ENCODE measurements at places on chromosomes 2 and 18.

DNA sequence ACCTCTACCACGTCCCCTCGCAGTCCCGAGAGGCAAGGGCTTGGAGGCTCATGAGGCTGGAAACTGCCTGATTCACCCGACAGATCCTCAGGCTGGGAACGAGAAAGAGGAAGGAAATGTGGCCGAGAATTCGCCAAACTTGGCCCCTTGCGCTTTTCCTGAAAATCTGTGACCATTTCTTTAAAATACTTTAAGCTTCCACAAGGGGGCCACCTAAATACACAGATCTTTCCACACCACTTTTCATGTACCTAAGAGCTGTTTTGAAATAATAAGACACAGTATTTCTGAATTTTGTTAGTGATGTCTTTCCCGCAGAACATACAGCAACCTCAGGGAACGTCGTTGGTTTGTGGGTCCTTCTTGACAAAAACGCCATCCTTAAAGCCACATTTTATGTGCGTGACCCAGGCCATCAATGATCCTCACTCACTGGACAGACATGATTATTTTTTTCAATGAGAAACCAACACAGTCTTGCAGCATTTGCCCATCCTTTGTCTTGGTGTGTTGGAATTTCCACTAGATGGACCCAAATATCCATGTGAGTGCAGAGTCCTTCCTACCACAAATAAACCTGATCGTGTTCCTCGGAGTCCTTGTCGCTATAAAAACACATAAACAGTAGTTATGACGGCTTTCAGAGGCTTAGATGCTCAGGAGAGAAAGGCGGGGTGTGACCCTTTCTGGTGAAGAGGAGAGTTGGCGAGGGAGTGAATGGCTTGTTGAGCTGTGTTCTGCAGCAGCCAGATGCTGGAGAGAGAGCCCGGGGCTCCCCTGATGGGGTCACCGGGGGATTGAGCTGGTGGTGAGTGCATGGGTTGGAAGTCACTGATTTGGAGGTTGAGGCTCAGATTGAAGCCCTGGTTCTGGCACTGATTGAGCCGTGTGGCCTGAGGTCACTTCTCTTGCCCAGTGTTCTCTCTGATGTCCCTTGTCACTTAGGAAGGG lies 25.0 kb downstream of the DCDC2C start:
- no peak for DNase-seq

GRCh38 chr2:86562485-86562921 lies 740 bp downstream of the CHMP3 start:
- no peak for DNase-seq

DNA sequence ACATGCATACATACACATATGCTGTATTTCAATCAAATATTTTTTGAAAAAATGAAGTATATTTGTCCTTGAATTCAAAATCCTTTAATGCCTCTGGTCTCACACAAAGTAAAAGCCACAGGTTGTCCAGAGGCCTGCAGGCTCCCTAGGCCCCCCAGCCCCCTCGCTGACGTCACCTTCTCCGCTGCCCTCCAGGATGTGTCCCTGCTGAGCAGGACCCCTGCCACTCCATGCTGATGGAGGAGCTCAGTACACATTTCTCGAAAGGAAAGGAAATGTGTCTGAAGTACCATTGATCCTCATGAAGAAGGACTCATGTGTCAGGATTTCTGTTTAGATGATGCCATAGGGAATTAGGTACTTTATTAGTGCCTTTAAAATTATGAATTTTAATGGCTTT lies 212.1 kb downstream of the LDLRAD4 start:
- DNase-seq: no peak

DNA sequence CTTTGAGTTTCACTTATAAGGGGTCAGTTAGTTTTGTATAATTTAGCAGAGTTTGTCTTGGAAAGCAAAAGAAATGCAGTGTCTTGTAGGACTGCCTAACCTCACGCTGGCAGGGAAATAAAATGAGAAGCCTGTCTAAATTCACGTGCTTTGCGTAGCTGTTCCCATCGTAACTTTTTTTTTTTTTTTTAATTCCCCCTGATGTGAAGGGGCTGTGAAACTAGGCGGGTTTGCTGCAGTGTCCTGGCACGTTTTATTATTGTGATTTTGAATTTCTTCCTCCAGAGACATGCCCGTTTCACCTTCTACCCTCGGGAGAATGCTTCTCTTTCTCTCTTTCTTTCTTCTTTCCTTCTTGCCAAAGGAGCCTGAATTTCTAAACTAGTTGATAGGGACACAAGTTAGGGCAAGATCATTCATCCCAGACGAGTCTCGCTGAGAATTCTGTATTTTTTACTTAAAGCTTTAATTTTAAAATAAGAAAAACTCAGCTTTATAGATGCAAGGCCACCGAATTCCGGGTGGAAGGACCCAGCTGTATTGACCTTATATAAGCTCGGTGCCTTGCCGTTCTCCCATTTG lies 2.3 kb downstream of the MEIS1 start:
- DNase-seq: no peak

GRCh38 chr2:169361706-169362117 lies 622 bp downstream of the LRP2 start:
- no peak for DNase-seq

GRCh38 chr2:239122421-239123110 lies 274.7 kb downstream of the TWIST2 start:
- DNase-seq: no peak

DNA sequence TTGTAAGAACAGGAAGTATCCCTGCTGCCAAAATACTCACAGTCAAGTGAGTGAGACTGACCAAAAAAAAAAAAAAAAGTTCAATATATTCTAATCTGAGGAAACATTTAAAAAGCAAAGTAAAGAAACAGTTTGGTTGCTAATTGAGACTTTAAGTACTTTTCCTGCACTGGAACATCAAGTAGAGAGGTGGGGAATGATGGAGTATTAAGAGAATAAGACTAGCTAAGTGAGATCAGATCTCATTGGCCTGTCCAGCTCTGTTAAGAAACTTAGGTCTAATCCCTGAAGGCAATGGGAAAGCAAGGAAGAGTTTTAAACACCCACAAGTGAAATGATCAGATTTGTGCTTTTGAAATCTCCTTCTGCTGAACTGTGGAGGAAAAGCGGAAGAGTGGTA lies 27.8 kb upstream of the MAP4K3 start:
- no peak for DNase-seq

- DNase-seq: no peak
Measured at GRCh38 chr2:134140251-134140661, 113.6 kb upstream of the MGAT5 start.

- no peak for DNase-seq
Measured at GRCh38 chr2:101768556-101769220, 71.2 kb downstream of the MAP4K4 start.

- DNase-seq: no peak
Measured at GRCh38 chr18:32896776-32897547, 124.1 kb upstream of the KLHL14 start.

DNA sequence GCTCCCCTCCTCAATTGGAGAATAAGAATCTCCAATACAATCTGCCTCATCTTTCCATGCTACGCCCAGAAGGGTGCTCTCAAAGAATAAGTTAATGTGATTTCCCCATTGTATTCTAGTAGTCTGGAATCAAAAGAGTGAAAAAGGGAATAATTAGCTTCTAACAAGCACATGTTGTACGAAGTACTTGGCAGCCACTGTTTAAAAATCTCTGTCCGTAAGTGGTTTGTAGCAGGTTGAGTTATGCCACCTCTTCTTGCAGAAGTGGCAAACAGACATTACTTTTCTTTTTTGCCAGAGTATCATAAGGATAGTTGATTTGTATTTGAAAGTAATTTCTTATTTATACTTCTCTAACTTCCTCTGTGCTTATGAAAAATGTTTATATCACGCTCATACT lies 184.7 kb downstream of the CD226 start:
- DNase-seq: no peak

- no peak for DNase-seq
Measured at GRCh38 chr2:3779496-3780049, 76.2 kb downstream of the DCDC2C start.

DNA sequence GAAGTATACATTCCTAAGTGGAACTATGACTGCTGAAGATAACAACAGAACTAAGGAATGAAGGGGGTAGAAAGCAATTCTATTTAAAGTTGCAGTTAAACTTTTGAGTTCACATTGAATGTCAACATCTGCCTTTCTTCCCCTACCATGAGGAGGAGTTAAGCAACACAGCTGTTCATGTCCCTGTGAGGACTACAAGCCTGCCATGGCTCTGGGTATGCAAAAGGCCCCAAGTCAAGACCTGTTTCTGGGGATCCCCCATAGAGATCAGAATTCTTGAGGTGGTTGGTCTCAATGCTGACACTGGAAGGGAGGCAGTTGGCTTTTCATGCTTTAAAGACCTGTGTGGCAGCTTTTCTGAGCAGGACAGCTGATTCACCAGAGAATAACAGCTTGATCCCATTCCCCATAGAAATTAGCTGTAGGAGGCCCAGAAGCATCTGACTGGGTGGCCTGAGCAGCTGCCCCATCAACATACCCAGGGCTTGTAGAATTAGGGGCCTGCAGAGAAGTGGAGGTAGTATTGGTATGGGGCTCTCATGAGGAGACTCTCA lies 131.0 kb downstream of the SETBP1 start:
- no peak for DNase-seq

DNA sequence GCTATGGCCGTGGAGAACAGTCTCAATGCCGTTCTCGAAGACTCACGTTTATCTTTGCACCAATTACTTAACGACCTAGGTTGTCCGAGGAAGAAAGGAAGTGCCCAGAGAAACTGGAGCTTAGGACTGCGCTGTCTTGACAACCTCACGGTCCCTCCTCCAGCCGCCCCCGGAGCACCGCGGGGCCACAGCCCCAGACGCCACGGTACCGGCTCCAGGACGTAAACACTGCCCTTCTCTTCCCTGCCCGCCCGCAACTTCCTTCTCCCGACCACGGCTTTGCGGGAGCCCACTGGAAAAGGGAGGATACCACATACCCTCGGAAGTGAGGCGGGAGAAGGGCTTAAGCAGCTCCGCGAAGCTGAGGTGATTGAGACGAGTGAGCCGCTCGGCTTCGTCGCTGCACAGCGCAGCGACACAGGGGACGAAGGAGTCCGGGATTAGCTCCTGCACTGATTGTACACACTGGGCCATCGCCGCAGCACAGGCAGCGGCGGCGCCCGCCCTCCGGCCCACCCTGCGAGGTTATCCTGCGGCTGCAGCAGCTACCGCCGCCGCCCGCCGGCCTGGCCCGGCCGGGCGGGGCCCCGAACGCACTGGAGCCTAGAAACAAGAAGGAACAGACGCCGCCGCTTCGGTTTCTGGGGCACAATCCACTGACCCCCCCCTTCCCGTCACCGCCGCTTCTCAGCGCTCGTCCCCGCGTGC lies 483 bp downstream of the TRAPPC8 start:
- no peak for DNase-seq

DNA sequence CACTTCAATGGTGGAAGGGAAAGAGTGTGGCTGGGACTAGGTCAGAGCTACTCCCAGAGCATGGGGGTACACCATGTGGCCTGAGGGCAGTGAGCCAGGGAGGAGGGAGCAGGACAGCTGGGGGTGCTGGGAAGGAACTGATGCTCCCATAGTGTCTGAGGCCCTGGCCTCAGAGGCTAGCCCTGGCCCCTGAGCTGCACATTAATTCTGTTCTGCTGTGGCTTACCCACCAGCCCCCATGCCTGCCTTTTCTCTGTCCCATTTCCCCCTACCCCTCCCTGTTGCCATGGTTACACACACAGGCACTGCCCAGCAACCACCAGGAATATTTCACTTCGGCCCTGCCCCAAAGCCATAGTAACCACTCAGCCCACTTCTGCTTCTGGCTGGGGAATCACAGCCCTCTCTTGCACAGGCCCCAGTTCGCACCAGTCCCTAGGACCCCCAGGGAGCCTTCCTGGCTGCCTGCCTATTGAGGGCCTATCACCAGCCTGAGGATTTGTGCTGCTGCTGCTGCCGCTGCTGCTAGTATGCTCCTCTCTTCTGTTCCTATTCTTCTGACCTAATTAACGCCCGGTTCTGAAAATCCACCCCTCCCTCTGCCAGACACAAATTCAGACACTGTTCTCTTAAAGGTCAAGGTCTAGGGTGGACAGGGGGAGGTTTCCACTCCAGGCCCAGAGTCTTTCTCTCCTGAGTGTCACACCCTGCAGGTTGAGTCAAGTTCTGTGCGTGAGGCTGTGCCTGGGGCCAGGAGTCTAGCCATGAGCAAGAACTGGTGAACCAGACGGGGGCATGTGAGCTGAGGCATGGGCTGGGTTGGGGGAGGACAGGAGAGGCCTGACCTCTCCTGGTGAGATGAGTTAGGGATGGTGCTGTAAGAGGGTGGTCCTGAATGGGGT lies 87.1 kb upstream of the MCFD2 start:
- DNase-seq: no peak

- DNase-seq: no peak
Measured at GRCh38 chr2:67465623-67466022, 68.5 kb downstream of the ETAA1 start.

DNA sequence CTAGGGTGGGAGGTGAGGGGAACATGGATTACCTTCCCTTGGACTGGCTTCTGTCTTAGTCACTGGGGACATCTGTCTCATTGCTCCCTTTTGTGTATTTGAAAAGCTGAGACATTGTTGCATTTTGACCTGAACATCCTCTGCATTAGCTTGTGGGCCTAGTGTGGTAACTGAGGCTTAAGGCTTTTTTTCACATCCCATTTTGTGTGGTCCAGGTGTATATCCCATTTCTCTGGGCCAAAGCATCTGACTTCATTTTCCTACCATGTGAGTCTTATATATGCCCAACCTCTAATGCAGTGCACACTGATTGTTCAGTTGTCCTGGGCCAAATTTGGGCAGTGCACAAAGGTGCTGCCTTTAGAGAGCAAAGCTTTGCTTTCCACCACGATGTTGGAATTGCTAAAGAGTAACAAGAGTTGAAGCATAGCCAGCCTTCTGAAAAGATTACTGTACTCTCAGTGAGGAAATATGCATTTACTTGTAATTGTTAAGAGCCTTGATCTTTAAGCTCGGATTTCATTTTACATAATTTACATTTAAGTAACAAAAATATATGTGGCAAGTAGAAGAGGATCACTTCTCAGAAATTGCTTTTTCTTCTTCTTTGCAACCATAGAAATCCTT lies 13.3 kb downstream of the PRKCE start:
- no peak for DNase-seq

DNA sequence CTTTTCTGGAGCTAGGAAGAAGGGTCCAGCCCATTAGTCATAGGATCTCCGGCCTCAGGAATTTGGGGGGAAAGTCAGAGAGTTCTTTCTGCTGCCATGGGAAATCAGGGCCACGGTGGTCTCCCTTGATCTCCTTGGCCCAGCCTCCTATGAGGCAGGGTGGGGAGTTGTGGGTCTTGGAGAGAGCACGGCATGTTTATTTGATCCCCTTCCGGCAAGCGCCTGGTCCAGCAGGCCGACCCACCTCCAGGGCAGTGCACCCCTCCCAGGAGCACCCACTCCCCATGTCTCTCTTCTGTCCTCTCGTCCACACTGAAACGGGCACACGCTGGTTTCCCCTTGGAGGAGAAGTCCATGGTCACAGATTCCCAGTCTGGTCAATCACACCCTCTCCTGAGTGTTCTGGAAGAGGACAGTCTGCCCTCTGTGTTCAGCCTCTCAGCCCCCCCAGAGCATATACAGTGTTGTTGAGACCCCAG lies 464.6 kb upstream of the HS6ST1 start:
- DNase-seq: no peak

- DNase-seq: no peak
Measured at GRCh38 chr18:54358495-54359040, 862 bp downstream of the C18orf54 start.

- DNase-seq: no peak
Measured at GRCh38 chr18:5198311-5198710, 1.3 kb upstream of the AKAIN1 start.

- no peak for DNase-seq
Measured at GRCh38 chr2:203948733-203949132, 12.2 kb downstream of the ICOS start.

GRCh38 chr18:21100146-21100545 lies 11.5 kb downstream of the ROCK1 start:
- no peak for DNase-seq

All from DMS153 (cell line).